ENCODE measurements at places on chromosomes 7 and 10. TPM values are rescaled to one million over a fixed set of nuclear protein-coding genes. Genes with fewer than 3 reads are reported as not detected.

DNA sequence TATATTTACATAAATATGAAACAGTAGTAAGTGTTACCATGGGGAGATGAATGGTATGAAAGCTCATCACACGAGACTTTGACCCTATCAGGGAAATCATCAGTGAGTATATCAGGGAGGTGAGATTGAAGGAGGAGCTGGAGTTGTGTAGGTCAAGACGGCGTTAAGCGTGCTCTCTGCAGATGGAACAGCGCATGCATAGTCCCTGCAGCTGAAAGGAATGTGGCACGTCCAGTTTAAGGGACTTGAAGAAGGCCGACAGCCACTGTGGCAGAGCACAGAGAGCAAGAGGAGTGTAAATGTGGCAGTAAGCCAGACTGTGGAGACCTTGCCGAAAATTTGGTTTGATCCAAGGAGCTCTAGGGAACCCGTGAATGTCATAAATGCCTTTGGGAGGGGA lies 38.9 kb downstream of the POU6F2 start:
- H3K27ac ChIP-seq = no peak overlapping the region
- H3K4me3 ChIP-seq = no peak overlapping the region
- no peaks in the 10 kb centered on the region for H3K36me3 ChIP-seq
- DNase-seq = no peak
- H3K27me3 ChIP-seq = no peaks in the 10 kb centered on the region

DNA sequence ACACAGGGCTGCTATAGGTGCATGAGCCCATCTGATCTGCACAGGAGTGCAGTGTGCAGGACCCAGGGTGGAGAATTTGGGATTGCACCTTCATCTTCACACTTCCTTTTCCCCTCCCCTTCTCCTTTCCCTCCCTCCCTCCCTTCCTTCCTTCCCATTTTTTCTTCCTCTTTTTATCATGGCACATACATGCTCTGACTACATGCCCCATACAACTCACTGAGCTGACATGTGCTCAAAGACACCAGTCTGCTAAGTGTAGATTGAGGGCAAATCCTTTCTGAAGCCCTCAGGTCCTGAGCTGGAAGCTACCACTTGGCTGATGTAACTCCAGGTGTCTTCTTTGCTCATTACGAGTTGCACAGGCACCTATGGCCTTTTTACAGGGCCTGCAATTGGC lies 365.3 kb upstream of the ZNF32 start:
- H3K27me3 ChIP-seq = no peaks in the 10 kb centered on the region
- H3K4me1 ChIP-seq = peaks cover 8% of the 10 kb centered on the region
- H3K36me3 ChIP-seq = no peaks in the 10 kb centered on the region
- no peak overlapping the region for H3K27ac ChIP-seq

- H3K27ac ChIP-seq = no peak overlapping the region
- no peaks in the 10 kb centered on the region for H3K27me3 ChIP-seq
- H3K4me1 ChIP-seq = no peaks in the 10 kb centered on the region
- H3K36me3 ChIP-seq = no peaks in the 10 kb centered on the region
Measured at GRCh38 chr7:153682628-153683027, 369.6 kb upstream of the DPP6 start.

DNA sequence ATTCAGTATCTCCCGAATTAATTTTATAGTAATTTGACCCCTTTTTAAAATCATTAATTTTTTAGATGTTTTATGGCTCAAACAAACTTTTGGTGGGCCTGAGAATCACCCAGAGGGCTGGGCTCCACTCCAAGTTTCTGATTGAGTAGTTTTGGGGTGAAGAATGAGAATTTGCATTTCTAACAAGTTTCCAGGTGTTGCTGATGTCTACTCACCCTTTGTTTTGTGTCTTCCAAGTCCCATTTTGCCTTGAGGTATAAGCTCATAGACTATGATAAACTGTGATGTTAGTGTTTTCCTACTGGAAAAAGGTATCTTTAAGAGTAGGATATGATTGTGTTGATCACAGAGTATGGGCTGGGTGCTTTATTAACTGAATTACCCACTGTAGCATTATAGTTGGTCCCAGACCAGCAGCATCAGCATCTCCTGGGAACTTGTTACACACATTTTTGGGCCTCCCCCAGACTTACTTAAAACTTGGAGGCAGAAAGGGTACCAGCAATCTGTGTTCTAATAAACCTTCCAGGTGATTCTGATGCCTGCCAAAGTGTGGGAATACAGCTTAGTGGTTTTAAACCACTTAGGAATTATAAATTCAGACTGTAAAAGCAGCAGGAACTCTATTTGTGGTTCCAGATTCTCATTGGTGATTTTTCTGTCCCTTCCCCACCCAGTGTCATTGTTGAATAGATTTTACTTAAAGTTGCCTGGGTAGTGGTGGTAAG lies 19.1 kb downstream of the ZNRF2 start:
- no peak overlapping the region for H3K4me3 ChIP-seq
- no peak for DNase-seq
- H3K4me1 ChIP-seq = peaks cover 45% of the 10 kb centered on the region
- H3K36me3 ChIP-seq = no peaks in the 10 kb centered on the region

DNA sequence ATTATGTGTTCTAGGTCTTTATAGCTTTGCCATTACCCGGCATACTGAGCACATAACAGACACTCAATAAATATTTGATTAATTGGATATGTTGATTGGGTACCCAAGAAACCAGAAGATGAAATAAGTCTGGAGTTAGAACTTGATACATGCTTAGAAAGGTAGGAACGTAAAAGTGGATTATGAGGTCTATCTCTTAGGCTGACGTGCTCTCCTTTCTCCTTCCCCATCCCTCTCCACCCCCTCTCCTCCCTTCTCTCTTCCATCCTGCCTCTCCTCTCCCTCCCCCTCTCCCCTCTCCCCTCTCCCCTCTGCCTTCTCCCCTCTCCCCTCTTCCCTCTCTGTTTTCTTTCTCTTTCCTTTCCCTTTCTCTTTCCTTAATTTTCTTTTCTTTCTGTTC lies 34.0 kb downstream of the AUTS2 start:
- no peaks in the 10 kb centered on the region for H3K27me3 ChIP-seq
- no peaks in the 10 kb centered on the region for H3K36me3 ChIP-seq
- no peaks in the 10 kb centered on the region for H3K4me1 ChIP-seq
- no peak overlapping the region for H3K4me3 ChIP-seq

- no peak overlapping the region for H3K27ac ChIP-seq
- no peak overlapping the region for H3K4me3 ChIP-seq
- H3K4me1 ChIP-seq = no peaks in the 10 kb centered on the region
Measured at GRCh38 chr7:102253973-102254370, 32.7 kb upstream of the SH2B2 start.

GRCh38 chr7:128827248-128827958 lies 2.8 kb upstream of the FLNC start:
- H3K4me3 ChIP-seq = no peak overlapping the region
- no peaks in the 10 kb centered on the region for H3K36me3 ChIP-seq
- H3K27ac ChIP-seq = no peak overlapping the region
- H3K4me1 ChIP-seq = peaks cover 11% of the 10 kb centered on the region
- H3K27me3 ChIP-seq = peaks cover 38% of the 10 kb centered on the region

- H3K27ac ChIP-seq = peak overlapping the region; percentile 87
- no peak overlapping the region for H3K4me3 ChIP-seq
- no peak for DNase-seq
- H3K36me3 ChIP-seq = peaks cover 9% of the 10 kb centered on the region
- H3K27me3 ChIP-seq = no peaks in the 10 kb centered on the region
Measured at GRCh38 chr10:33127622-33128021, 169.6 kb upstream of the ITGB1 start.

DNA sequence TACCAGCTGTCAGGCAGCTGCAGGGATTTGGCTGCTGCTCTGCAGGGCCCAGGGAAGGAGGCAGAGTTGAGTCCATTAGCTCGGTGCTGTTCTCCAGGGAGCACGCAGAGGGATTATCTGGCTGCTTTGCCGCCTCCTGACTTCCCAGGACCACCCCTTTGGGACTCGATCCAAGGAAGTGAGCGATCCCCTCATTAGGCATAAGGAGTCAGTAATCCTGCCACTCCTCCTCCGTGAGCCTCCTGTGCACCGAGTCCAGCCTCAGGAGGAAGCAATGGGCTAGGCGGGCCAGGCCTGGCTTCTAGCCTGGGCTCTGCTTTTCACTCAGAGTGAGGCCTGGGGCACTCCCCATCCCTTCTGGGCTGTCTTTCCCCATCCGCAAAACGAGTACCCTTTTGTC lies 417.9 kb downstream of the RPS24 start:
- H3K27me3 ChIP-seq = peaks cover 3% of the 10 kb centered on the region
- no peaks in the 10 kb centered on the region for H3K36me3 ChIP-seq
- no peak overlapping the region for H3K27ac ChIP-seq
- DNase-seq = no peak
- no peak overlapping the region for H3K4me3 ChIP-seq
- H3K4me1 ChIP-seq = no peaks in the 10 kb centered on the region

DNA sequence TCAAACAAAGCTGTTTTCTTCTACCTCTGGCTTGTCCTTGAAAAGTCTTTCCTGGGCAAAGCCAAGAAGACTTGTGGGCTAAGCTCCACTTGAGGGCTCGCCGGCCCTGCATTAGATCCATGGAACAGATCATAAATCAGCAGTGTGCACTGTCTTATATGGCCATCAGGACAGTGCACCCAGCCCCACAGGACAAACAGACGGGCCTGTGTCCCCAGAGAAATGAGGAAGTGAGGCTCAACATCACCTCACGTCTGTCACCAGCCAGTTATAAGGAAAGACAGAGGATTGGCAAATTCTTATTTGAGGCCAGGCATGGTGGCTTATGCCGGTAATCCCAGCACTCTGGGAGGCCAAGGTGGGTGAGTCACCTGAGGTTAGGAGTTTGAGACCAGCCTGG lies 12.3 kb upstream of the IFT22 start:
- peaks cover 5% of the 10 kb centered on the region for H3K27me3 ChIP-seq
- no peak overlapping the region for H3K4me3 ChIP-seq
- H3K36me3 ChIP-seq = no peaks in the 10 kb centered on the region
- no peak overlapping the region for H3K27ac ChIP-seq

- H3K27ac ChIP-seq = no peak overlapping the region
- DNase-seq = no peak
- H3K4me3 ChIP-seq = no peak overlapping the region
Measured at GRCh38 chr7:158613481-158613880, 25.9 kb upstream of the PTPRN2 start.

- H3K27me3 ChIP-seq = no peaks in the 10 kb centered on the region
- DNase-seq = no peak
- no peak overlapping the region for H3K4me3 ChIP-seq
- no peak overlapping the region for H3K27ac ChIP-seq
Measured at GRCh38 chr7:55423277-55423711, 58.2 kb downstream of the LANCL2 start.

DNA sequence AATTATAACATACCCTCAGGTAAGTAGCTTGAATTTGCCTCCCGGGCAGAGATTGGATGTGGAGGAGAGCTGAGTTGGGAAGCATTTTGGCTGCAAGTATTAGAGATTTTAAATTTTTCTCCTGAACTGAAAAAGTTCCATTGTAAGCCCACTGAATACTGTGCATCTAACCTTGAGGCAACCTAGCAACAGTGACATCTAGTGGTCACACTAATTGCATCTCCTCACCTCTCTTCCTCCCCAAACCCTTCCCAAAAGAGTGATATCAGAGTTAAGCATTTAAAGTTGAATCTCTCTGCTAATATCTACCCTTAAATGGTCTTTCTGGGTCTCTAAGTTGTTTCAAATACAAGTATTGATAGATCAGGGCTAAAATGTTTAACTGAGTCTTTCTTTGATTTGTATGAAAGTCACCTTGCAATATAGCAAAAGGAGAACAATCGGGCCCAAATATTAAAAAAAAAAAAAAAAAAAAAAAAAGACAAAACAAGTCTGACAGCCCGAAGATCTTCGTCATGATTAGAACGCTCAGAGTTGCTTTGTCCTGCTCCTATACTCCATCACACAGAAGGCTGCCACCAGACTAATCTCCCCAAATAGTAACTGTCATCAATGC lies 40.4 kb upstream of the DLX5 start:
- no peak overlapping the region for H3K27ac ChIP-seq
- DNase-seq = no peak
- no peak overlapping the region for H3K4me3 ChIP-seq
- peaks cover 5% of the 10 kb centered on the region for H3K27me3 ChIP-seq

DNA sequence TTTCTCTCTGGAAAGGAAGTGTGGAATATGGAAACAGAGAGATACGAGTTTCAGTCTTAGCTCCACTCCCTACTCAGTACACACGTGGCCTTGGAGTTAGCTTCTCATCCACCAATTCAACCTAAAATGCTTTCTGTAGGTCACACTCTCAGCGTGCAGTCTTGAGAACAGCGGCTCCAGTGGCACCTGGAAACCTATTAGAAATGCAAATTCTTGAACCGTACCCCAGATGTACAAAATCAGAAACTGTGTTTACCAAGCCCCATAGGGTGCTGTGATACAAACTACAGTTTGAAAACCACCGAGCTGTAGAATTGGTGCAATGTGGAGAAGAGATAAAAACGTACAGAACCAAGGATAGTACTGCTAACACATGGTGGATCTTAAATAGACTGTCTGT lies 91.1 kb upstream of the SP4 start:
- H3K36me3 ChIP-seq = peaks cover 5% of the 10 kb centered on the region
- H3K4me1 ChIP-seq = peaks cover 37% of the 10 kb centered on the region
- H3K4me3 ChIP-seq = no peak overlapping the region
- H3K27ac ChIP-seq = no peak overlapping the region

DNA sequence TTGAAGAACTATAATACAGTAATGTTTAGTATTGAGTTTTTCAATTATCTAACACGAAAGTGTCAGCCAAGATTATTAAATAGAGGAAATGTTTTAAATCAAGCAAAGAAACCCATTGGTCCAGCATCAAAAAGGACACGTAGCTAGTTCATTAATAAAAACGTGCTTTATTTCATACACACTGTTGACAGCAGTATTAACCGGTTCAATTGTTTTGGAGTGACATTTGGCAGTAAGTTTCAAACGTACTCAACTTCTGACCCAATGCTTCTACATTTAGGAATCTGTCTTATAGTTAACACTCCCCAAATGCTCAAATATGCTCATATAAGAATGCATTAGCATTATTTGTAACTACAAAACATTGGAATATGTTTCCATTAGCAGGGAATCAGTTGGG lies 41.3 kb downstream of the SLC16A12 start:
- no peak overlapping the region for H3K27ac ChIP-seq
- no peak overlapping the region for H3K4me3 ChIP-seq
- no peaks in the 10 kb centered on the region for H3K36me3 ChIP-seq

GRCh38 chr7:101941481-101942383 lies 124.3 kb downstream of the CUX1 start:
- no peak for DNase-seq
- no peaks in the 10 kb centered on the region for H3K27me3 ChIP-seq
- no peaks in the 10 kb centered on the region for H3K36me3 ChIP-seq
- H3K4me1 ChIP-seq = peaks cover 1% of the 10 kb centered on the region

DNA sequence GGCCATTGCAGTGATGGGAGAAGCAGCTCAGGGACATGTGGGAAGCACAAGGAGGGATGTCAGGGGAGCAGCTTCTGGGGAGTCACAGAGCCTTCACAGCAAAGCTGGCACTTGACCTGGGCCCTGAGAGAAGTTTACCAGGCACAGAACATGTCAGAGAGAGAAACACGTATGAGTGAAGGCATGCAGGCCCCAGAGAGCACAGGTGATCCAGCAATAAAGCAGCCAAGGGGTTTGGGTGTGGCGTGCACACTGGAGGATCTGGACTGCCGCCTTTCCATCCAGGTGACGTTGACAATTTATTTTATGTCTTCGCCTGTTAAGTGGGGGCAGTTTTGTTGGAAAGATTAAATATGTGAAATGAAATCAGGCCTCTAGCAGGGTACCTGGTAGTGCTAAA lies 252.6 kb upstream of the COBL start:
- H3K4me1 ChIP-seq = no peaks in the 10 kb centered on the region
- no peak overlapping the region for H3K27ac ChIP-seq
- H3K27me3 ChIP-seq = no peaks in the 10 kb centered on the region

Gene PLXNA4
- 0.17 TPM for total RNA-seq

Gene ANKRD30A
- total RNA-seq = not detected

Gene CPXM2
- not detected for total RNA-seq

Gene SCART1
- total RNA-seq = 6.2 TPM

Gene RARRES2
- not detected for total RNA-seq
